Mesothelial cell of epicardium (in vitro differentiated cells): ENCODE measurements at places on chromosomes 6 and 20.

DNA sequence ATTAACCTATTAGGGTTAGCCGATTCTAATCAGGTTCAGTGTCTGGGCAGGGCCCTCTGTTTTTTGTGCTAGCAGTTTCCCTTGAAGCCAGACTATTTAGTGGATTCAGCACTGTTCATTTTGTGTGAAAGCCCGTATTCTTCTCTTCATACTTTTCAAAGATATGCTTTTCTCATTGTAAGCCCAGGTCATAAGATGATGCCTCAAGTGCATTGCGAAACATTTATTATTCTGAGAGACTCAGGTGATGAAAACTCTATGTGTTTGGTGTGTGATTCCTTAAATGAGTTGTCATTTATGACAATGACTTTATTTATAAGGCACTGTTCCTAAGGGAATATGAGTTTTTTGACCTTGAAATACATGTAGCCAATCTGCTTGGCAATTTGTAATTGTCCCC is 851.0 kb upstream of the FLRT3 start:
- peak overlapping the region; percentile 72 for H3K27ac ChIP-seq
- no peak for DNase-seq
- no peak overlapping the region for H3K4me3 ChIP-seq
- H3K36me3 ChIP-seq: no peaks in the 10 kb centered on the region
- H3K27me3 ChIP-seq: no peaks in the 10 kb centered on the region
- H3K4me1 ChIP-seq: peaks cover 86% of the 10 kb centered on the region

- no peak overlapping the region for H3K4me3 ChIP-seq
- no peak overlapping the region for H3K27ac ChIP-seq
Measured at GRCh38 chr20:2421247-2421646, 40.5 kb downstream of the TGM6 start.

DNA sequence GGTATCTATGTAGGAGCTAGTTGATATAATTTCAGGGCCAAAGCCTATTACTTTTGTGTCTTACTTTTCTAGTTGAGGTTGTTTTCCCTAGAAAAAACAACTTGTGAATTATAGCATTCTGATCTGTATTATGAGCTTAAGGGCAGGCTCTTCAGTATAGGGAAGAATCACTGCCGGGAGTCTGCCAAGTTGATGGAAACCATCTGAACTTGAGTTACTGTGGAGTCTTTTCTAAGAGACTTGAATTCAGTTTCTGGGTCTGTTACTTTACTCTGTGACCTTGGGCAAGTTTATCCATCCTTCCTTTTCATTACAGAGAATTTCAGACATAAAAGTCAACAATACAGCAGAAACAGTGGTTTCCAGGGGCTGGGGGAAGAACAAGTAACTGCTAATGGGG is 2.1 kb upstream of the CASS4 start:
- peaks cover 28% of the 10 kb centered on the region for H3K36me3 ChIP-seq
- no peak overlapping the region for H3K4me3 ChIP-seq
- no peaks in the 10 kb centered on the region for H3K27me3 ChIP-seq
- H3K4me1 ChIP-seq: no peaks in the 10 kb centered on the region

GRCh38 chr20:35093267-35093884 is 769 bp upstream of the TRPC4AP start:
- peaks cover 25% of the 10 kb centered on the region for H3K4me1 ChIP-seq
- DNase-seq: no peak
- H3K27me3 ChIP-seq: no peaks in the 10 kb centered on the region
- H3K27ac ChIP-seq: peak overlapping the region; percentile 70
- peaks cover 3% of the 10 kb centered on the region for H3K36me3 ChIP-seq
- H3K4me3 ChIP-seq: peak overlapping the region; percentile 88

DNA sequence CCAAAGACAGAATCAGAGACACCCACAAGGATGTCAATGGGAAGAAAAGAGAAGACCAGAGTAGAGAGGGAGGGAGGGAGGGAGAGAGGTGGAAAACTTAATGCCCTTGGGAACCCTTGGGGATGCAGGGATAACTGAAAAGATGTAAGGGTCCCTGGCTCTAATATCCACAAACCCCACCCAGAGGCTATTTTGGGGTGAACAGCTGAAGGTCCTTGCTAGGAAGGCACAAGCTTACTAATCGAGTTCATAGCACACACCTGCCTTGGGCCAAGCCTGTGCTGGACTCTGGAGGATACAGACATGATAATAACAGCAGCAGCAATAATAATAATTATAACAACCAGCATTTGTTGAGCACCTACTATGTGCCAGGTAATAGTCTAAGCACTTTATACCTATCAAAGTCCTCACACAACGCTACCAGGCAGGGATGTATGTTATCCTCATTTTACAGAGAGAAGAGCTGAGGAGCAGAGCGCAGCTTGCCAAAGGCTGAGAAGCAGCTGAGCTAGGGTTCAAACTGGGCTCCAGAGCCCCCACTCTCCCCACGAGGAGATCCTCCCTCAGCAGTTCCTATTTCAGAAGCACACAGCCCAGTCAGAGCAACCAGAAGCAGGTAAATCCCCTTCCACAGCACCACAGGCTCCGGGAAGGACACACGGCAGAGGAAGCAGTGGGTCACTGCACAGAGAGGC is 174.2 kb downstream of the ANKRD60 start:
- DNase-seq: no peak
- H3K27ac ChIP-seq: peak overlapping the region; percentile 39
- H3K27me3 ChIP-seq: peaks cover 23% of the 10 kb centered on the region
- peaks cover 4% of the 10 kb centered on the region for H3K4me1 ChIP-seq

DNA sequence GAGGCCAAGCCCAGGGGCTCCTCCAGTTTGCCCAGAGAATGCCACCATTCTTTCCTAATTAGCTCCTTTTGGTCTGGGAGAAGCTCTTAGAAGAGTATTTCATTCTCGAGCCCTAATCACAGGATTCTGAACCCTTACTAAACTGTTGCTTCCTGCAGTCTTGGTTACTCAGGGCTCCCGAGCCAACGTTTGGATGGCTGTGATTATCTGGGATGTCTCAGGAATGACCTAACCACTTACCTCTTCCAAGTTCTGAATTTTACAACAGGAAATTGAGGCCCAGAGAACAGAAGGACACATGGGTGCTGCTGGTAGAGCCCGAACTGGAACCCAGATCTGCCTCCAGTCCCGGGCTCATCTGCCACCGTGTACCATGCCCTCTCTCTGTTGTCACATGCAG is 22.2 kb upstream of the PNPLA1 start:
- H3K4me3 ChIP-seq: no peak overlapping the region
- H3K4me1 ChIP-seq: peaks cover 26% of the 10 kb centered on the region
- H3K27me3 ChIP-seq: no peaks in the 10 kb centered on the region

GRCh38 chr6:166848979-166849748 is 107.2 kb downstream of the RNASET2 start:
- H3K4me3 ChIP-seq: no peak overlapping the region
- peaks cover 16% of the 10 kb centered on the region for H3K27me3 ChIP-seq
- H3K27ac ChIP-seq: no peak overlapping the region
- peaks cover 5% of the 10 kb centered on the region for H3K4me1 ChIP-seq
- no peak for DNase-seq

- no peaks in the 10 kb centered on the region for H3K36me3 ChIP-seq
- peaks cover 38% of the 10 kb centered on the region for H3K27me3 ChIP-seq
- DNase-seq: no peak
- H3K4me1 ChIP-seq: peaks cover 2% of the 10 kb centered on the region
Measured at GRCh38 chr20:64106435-64106961, 867 bp downstream of the NPBWR2 start.

GRCh38 chr6:53119349-53119748 is 29.3 kb downstream of the GCM1 start:
- peaks cover 2% of the 10 kb centered on the region for H3K36me3 ChIP-seq
- H3K4me3 ChIP-seq: no peak overlapping the region
- H3K4me1 ChIP-seq: no peaks in the 10 kb centered on the region
- no peak overlapping the region for H3K27ac ChIP-seq
- no peaks in the 10 kb centered on the region for H3K27me3 ChIP-seq
